Fibroblast of villous mesenchyme (primary cell): ENCODE measurements at places on chromosomes 4 and X. TPM values are rescaled to one million over a fixed set of nuclear protein-coding genes. Genes with fewer than 3 reads are reported as not detected.

LRBA gene
- total RNA-seq, result 27.4 and 38.4 TPM in 2 replicates

- no peak for DNase-seq
Observed at GRCh38 chr4:42709392-42710065, 52.6 kb upstream of the ATP8A1 start.

- DNase-seq, result peak; percentile 72
Observed at GRCh38 chrX:134520860-134521390, 61.0 kb downstream of the HPRT1 start.

GPAT3 gene
- 1.3 and 15.1 TPM in 2 replicates for total RNA-seq

- DNase-seq, result peak; percentile 53
Observed at GRCh38 chrX:107766470-107767150, 9.0 kb downstream of the TSC22D3 start.

DNA sequence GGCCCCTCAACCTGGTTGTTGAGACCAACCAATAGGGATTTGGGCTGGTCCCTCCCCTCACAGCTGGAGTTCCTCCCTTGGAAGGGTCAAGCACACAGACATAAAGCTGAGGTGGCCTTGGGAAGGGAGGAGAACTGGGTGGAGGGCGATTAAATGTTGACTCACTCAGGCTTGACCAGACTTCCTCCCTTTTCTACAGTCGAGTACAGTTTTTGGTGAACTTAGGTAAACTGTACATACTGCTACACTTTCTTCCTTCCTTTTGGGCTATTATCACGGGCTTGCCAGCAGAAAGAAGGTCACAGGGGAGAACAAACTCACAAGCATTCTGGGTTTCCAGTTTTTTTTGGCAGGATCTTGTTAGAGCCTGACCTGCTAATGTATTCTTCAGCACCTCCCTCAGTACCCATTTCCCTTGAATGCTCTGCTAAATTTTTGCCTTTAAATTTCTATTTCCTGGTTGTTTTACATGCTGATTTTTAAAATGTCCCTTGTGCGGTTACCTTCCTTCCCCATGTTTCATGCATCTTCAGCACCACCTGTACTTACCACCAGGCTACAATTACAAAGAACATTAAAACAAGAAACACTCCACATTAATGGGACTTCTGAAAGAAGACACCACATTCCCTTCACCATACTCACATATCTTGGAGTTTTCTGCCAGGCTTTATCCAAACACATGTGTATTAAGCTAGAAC is 135.2 kb upstream of the RASGEF1B start:
- no peak for DNase-seq

DNA sequence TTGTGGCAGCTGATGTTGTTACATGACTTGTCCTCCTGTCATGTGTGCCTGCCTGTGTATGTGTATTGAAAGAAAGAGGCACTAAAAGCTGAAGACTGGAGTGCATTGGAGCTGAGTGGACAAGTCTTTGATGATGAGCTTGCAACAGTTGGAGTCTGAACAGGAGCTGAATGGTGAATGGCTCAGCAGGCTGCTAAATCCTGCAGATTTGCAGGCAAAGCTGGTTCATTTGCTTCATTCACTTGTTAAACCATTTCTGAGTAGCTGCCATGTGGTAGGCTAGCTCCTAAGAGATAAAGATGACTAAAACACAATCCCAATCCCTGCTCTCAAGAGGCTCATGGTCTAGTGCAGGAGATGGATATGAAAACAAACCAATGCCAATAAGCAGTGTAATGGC is 217.3 kb downstream of the CHRDL1 start:
- no peak for DNase-seq

DNA sequence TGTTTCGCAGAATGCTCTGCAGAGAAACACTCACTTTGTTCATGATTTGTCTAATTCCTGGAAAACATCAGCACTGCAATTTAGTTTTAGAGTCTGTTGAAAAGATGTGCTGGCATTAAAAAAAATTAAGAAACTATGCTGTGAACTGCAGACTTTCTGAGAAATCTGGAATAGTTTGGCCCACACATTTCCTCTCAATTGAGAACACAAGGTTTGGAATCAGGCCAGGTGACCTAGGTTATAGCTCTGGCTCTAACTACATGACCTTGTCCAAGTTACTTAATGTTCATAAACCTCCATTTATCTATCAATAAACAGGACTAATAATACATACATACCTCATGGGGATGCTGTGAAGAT is 61.4 kb upstream of the ENPEP start:
- DNase-seq, result no peak

GRCh38 chrX:114959729-114960128 is 57.7 kb downstream of the IL13RA2 start:
- peak; percentile 23 for DNase-seq

GRCh38 chr4:41517121-41517520 is 20.8 kb upstream of the LIMCH1 start:
- no peak for DNase-seq

- DNase-seq, result no peak
Observed at GRCh38 chr4:174869339-174869738, 40.3 kb upstream of the GLRA3 start.

HELT gene
- total RNA-seq, result not detected in 2 replicates

PTPN13 gene
- total RNA-seq, result 68.3 and 73.0 TPM in 2 replicates

- DNase-seq, result no peak
Observed at GRCh38 chr4:73090738-73091137, 21.2 kb upstream of the COX18 start.

DNA sequence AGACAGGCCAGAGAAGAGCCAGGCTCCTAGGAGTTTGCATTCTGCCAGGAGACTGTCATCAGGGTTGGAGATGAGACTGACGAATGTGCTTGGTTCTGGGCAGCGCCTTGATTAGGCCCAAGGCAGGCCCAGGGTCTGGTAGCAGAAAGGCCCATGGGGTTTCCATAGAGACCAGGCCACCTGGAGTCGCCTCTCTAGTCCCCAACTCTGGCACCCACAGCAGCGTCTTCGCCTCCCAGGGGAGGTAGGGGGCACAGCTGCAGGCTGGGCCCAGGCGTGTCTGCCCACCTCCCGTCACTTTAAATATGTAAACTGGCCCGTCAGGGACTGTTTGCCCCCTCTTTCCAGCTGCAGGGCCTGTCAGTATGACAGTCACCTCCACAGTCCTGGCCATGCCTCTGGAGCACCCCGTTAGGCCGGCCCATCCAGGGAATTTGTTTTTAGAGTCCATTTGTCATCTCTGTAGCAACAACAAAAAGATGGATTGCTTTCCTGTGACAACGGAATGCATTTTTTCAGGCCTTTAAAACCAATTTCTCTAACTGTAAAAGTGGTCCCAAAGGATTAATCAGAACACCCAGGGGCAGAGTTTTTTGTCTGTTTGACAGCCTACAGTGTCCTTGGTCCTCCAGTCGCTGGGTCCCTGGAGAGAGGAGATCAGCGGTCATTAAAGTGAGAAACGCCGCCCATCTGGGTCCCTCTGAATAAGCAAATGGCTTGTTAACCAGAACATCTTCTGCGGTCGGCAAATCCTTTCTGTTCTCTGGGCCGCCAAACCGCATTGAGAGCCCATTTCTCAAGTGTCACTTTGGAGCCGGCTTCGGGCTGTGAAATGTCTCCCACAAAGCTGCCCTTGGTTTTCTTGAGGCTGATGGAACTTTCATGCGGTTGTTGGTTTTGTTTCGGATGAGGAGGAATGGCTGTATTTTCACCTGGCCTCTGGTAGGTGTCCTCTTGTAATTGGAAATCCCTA is 153.0 kb upstream of the PSAPL1 start:
- no peak for DNase-seq

DNA sequence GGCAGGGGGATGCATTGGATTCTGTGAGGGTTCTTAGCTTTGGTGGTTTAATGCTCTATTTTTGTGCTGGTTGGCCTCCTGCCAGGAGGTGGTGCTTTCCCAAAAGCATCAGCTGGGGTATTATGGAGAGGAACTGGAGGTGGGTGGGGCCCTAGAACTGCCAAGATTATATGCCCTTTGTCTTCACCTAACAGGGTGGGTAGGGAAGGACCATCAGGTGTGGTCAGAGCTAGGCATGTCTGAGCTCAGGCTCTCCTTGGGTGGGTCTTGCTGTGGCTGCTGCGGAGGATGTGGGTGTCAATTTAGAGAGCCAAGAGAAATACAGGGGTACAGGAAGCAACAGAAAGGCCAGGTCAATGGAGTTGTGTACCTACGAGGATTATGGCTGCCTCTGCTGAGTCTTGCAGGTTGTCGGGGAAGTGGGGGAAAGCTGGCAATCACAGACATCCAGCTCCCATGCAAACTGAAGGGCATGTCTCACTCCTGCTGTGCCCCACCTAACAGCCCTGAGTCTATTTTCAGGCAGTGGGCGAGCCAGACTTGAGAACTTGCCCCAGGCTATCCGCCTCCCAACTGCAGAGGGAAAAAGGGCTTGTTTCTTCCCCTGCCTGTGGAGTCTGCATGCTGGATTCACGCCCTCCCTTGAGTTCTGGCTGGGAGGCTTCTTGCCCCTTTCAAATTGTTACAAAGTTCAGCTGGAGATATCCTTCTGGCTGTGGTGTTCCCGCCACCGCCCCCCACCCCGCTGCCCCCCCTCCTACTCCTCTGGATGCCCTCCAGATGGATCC is 212.0 kb downstream of the COMMD8 start:
- no peak for DNase-seq

DNA sequence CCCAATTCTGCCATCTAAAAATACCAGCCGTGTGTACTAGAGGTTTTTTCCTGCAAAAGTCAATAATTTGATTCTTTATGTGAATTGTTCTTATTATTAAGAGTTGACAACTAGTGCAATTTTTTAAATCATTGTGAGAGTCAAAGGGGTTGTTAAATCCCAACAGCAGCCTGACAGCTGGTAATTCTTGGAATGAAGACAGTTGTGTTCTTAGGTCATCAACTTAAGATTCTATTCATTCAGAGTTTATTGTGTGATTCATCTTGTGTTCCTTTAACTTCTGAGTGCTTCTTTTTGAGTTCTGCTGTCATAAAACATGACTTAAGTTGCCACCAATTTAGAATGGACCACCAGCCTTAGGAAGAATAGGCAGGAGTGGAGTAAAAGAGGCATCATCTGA is 329.0 kb downstream of the NAF1 start:
- no peak for DNase-seq

COX7B2 gene
- not detected in 2 replicates for total RNA-seq

DNA sequence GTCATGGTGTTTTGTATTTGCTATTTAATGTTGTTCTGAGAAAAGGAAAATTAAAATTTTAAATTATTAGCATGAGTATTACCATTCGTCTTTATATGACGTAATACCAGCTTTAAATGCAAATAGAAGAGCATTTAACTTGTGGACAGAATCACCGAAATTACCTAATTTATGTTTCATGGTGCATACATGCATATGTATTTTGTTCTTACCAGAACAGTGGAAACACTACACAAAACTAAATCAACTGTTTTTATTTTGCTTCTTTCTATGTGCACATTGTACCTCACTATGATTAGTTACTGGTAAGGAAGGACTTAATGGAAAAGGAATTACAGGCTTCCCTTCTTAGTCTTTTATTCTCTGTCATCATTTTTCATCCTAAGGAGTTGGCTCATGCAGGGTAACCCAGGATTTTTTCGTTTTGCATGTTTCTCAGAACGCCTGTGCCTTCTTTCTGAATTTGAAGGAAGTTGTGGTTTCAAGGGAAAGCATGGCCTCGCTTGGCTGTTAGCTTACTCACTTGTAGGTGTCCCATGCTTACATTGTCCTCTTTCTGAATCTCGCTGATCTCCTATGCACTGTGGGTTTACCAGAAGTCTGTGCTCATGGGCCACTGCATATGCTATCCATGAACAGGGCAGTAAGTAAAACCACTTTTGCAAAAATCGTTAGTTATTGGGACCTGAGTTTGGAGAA is 300.0 kb upstream of the PUDP start:
- DNase-seq, result no peak

HPRT1 gene
- 6.8 and 17.3 TPM in 2 replicates for total RNA-seq

- no peak for DNase-seq
Observed at GRCh38 chrX:107076158-107076557, 42.5 kb downstream of the RBM41 start.

GIMD1 gene
- not detected in 2 replicates for total RNA-seq

DCHS2 gene
- under 0.01 TPM in 2 replicates for total RNA-seq

- peak; percentile 38 for DNase-seq
Observed at GRCh38 chr4:10164877-10165283, 48.3 kb upstream of the WDR1 start.
